ENCODE measurements at places on chromosomes 6 and 20. TPM values are rescaled to one million over a fixed set of nuclear protein-coding genes. Genes with fewer than 3 reads are reported as not detected.

- no peaks in the 10 kb centered on the region for H3K27me3 ChIP-seq
- H3K4me3 ChIP-seq, result no peak overlapping the region
- H3K27ac ChIP-seq, result no peak overlapping the region
- H3K36me3 ChIP-seq, result no peaks in the 10 kb centered on the region
Observed at GRCh38 chr20:9487231-9487630, 27.2 kb upstream of the LAMP5 start.

DNA sequence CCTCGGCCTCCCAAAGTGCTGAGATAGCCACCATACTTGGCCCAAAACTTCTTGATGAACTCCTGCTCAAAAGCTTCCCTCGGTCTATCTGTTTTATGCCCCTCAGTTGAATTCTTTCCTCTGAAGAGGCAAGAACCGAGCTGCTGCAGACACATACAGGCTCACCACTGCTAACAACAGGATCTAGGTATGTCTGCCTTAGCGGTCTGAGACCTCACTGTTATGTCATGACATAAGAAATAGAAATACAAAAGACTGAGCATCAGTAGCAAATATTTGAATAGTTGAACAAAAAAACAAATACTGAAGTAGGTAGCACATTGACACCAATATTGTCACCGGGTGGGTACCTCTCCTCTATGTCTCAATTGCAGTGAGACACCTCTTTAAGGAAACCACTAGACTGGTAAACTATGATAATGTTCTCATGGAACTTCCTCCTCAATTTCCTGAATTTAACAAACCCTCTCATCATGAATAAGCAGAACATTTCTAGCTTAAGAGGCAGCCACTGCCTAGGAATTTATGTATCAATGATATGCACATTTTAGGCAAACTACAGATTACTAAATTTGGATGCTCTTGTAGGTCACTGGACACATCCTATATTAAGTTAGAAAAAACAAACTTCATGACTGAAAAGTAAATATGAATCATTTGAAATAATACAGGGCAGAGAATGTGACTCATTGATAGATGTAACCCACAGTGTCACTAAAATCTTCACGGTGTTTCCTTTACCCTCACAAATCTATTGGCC, 9.4 kb upstream of the STXBP5 start:
- peaks cover 15% of the 10 kb centered on the region for H3K4me1 ChIP-seq
- no peaks in the 10 kb centered on the region for H3K36me3 ChIP-seq
- peak overlapping the region; percentile 9 for H3K4me3 ChIP-seq
- peak overlapping the region; percentile 85 for H3K27ac ChIP-seq

DNA sequence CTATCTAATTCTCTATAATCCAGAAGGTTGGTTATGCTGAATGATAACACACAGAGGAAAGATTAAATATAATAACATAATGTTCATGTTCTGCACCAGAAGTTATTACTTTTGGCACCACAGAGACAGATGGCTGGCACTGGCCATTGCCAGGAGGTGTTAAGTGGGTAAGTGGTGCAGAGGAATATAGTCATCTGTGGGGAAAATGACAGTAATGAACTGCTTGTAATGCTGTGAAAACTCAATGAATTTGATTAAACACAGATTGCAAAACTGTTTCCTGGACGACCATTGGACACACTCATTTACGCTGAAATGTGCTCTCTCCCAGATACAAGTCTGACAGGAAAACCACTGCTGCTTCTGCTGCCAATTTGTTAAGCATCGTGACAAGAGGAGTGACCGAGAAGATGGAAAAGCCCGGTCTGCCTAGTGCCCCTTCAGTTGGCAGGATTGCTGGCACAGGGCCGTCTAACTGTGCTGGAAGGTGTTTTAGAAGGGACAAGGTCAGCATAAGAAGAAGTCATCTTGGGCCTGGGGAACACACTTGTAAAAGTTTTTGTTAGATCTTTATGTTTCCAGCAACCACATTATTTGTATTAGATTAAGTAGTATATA, 567.4 kb downstream of the CBLN4 start:
- H3K27ac ChIP-seq, result no peak overlapping the region
- no peaks in the 10 kb centered on the region for H3K4me1 ChIP-seq
- H3K4me3 ChIP-seq, result no peak overlapping the region
- no peaks in the 10 kb centered on the region for H3K36me3 ChIP-seq

DNA sequence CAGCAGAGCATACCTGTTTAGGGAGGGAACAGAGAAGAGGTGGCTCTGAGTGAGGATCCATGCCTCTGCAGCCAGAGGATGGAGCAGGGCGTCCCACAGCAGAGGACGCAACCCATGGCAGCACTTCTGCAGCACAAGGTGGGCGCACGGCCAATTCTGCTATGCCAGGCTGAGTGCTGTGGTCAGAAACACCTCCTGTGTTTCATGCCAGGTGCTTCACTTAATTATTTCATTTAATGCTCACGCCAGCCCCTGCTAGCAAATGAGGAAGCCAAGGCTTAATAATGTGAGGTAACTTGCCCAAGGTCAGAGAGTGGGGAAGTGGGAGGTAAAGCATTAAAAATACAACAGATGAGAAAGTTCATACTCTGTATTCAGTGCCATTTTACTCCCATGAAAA, 68.5 kb upstream of the PTGIS start:
- no peaks in the 10 kb centered on the region for H3K27me3 ChIP-seq
- peaks cover 10% of the 10 kb centered on the region for H3K4me1 ChIP-seq
- no peak for DNase-seq
- H3K27ac ChIP-seq, result no peak overlapping the region
- H3K4me3 ChIP-seq, result no peak overlapping the region

DNA sequence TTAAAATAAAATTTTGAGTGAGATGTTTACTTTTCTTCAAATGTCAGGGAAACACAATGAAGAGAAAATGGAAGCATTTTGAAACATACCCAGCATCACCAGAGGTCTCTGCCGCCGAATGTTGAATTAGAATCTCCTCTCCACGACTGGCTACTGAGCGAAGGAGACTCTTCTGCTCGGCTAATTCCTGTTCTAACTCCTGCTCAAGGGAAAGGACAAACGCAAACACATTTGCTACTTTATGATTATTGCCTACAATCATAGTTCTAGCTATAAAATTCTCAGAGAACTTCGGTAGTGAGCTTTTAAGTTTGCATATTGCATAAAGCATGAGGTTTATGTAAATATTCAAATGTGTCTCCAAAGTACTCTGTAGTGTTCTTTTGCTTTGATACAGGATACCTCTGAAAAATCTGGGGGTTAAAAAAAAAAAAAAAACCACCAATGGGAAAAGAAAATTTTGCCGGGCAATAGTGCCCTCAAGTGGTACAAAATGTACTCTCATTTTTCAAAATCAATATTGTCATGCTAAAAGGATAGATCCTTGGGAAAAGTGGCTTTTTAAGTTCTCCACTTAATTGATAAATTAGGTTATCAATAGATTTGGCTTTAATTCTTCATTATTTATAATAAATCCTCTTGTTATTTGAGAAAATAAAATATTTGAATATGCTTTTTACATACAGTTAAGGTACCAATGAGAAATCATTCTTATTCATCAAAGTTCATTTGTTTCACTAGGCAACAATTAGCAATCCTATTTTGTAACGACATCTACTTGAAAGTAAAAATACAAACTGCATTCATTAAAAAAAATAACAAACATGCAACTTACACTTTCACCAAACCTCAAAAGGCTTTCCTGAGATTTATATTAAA, 369.0 kb downstream of the SYNE1 start:
- H3K36me3 ChIP-seq, result peaks cover 13% of the 10 kb centered on the region
- no peak for DNase-seq
- H3K27ac ChIP-seq, result no peak overlapping the region
- H3K4me3 ChIP-seq, result no peak overlapping the region
- no peaks in the 10 kb centered on the region for H3K27me3 ChIP-seq

DNA sequence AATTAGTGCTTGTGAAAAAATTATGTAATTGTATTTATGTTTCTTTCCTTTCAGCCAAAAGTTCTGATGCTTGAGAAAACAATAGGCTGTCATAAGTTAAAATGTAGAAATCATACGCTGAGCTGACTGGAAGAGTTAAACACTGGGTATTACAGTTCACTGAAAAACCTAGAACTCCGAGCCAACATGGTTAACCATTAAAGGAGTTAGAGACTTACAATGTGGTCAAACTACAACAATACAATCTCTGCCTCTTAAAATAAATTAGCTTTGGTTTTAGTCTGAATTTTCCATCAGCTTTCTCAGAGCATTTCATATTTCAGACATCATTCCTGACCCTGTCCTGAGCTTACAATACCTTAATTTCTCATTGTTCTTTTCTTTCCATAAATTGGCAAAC, 91.0 kb downstream of the COL12A1 start:
- H3K4me3 ChIP-seq, result no peak overlapping the region
- no peaks in the 10 kb centered on the region for H3K27me3 ChIP-seq
- DNase-seq, result no peak
- H3K4me1 ChIP-seq, result no peaks in the 10 kb centered on the region
- no peaks in the 10 kb centered on the region for H3K36me3 ChIP-seq

DNA sequence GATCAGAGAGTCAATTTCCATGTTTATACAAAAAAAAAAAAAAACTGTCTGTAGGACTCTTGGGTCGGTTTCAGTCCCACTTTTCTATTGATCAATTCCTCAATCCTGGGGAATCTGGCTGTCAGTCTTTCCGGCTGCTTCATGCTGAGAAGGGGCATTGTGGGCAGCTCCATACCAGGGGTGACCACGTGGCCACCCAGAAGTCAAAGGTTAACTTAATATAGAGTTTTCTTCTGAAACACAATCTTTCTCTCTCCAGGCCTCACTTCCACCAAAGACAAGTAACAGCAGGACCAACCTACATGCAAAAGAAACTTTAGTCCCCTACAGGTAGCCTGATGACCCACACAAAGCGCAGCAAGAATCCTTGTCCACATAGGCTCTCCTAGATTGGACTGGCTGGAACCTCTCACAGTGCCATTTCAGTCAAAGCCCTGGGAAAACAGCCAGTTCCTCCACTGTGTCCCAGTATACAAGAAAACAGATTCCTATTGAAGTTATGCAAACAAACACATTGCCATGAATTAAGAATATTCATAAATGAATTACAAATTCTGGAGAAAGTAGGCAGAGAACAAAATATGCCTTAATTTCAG, 18.5 kb upstream of the SERPINB9 start:
- H3K27me3 ChIP-seq, result peaks cover 5% of the 10 kb centered on the region
- H3K4me3 ChIP-seq, result no peak overlapping the region
- peaks cover 22% of the 10 kb centered on the region for H3K4me1 ChIP-seq
- H3K36me3 ChIP-seq, result peaks cover 4% of the 10 kb centered on the region
- no peak overlapping the region for H3K27ac ChIP-seq

DNA sequence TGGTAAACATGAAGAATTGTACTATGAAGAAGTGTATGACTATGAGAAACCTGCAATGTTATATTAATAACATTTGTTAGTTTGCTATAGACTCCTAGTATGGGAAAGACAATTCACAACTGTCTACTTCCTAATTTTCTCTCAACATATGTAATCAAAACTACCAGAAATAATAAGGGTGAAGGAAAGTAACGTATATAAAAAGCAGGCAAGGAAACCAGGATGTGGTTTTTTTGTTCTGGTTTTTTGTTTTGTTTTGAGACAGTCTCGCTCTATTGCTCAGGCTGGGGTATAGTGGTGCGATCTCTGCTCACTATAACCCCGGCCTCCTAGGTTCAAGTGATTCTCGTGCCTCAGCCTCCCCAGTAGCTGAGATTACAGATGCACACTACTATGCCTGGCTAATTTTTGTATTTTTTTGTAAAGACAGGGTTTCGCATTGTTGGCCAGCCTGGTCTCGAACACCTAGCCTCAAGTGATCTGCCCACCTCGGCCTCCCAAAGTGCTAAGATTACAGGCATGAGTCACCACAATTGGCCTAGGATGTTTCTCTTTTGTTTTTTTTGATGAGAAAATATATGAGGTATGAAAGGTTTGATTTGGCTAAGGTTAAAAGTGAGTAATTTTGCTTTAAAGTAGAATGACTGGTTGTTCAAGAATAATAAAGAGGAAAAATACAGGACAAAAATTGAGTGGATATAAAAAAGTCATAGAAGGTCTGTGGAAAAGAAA, 83.1 kb downstream of the PTCHD4 start:
- peaks cover 2% of the 10 kb centered on the region for H3K27me3 ChIP-seq
- H3K27ac ChIP-seq, result no peak overlapping the region
- no peak overlapping the region for H3K4me3 ChIP-seq

DNA sequence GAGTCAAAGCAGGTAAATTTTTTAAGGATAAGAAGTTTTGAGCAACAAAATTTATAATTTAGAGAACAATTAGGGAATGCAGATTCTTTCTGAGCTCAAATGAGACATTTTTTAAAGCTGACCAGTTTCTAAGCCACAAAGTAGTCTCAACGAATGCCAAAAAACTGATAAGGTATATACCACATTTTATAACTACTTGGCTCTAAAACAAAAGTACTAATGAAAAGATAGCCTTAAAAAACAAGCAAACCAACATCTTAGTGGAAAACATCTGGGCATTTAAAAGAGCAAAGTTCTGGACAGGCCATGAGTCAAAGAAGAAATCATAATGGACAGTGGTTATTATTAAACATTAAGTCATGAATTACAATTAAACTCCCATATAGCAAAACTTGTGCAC, 23.2 kb upstream of the RNF146 start:
- no peak overlapping the region for H3K4me3 ChIP-seq
- H3K27me3 ChIP-seq, result peaks cover 2% of the 10 kb centered on the region
- no peak overlapping the region for H3K27ac ChIP-seq
- H3K4me1 ChIP-seq, result no peaks in the 10 kb centered on the region

GRCh38 chr20:35454881-35455609, at the start of gene CEP250:
Gene CEP250, plus strand, starts transcription at chr20:35455598. Its CDS starts 6,770 bp downstream, at chr20:35462368.
- H3K4me1 ChIP-seq, result peaks cover 22% of the 10 kb centered on the region
- H3K27me3 ChIP-seq, result no peaks in the 10 kb centered on the region
- H3K27ac ChIP-seq, result peak within 1 kb of the TSS; percentile 99
- peak; percentile 88 for DNase-seq

GRCh38 chr6:158624684-158625682, 19.6 kb downstream of the DYNLT1 start:
- no peak overlapping the region for H3K27ac ChIP-seq
- peaks cover 33% of the 10 kb centered on the region for H3K36me3 ChIP-seq
- no peak for DNase-seq
- no peaks in the 10 kb centered on the region for H3K27me3 ChIP-seq
- peaks cover 5% of the 10 kb centered on the region for H3K4me1 ChIP-seq

DNA sequence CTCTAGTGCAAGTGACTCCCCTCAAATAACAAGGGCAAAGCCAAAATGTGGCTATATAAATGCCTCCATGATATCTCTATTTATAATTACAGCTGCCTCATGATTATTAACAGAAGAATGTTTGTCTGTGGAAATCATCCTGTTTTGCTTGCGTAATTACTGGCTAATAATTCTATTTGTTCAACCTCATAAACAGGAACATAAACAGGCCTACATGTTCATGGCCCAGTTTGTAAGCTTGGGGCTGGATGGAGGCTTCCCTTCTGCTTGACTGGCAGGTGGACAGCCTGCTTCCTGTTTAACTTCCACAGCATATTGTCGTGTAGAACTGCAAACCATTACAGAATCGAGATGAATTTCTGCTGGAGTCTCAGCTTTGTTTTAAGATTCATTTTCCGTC, 766.0 kb upstream of the MAP3K7 start:
- no peak overlapping the region for H3K27ac ChIP-seq
- no peak overlapping the region for H3K4me3 ChIP-seq
- H3K4me1 ChIP-seq, result no peaks in the 10 kb centered on the region
- no peak for DNase-seq

- no peaks in the 10 kb centered on the region for H3K4me1 ChIP-seq
- no peak for DNase-seq
- H3K27me3 ChIP-seq, result peaks cover 45% of the 10 kb centered on the region
- no peak overlapping the region for H3K27ac ChIP-seq
Observed at GRCh38 chr6:37538107-37538506, 38.4 kb upstream of the CCDC167 start.

- H3K27me3 ChIP-seq, result no peaks in the 10 kb centered on the region
- DNase-seq, result no peak
- H3K4me3 ChIP-seq, result no peak overlapping the region
- H3K36me3 ChIP-seq, result peaks cover 22% of the 10 kb centered on the region
Observed at GRCh38 chr6:42440027-42440426, 11.7 kb downstream of the TRERF1 start.

Gene SLC17A3
- total RNA-seq, result 0.66 TPM

Gene DDO
- not detected for total RNA-seq

Gene IL17A
- total RNA-seq, result not detected

Gene TMEM200A
- total RNA-seq, result 0.69 TPM

Gene HLA-DPA1
- total RNA-seq, result 61.0 TPM
